ENCODE measurements at places on chromosomes 12 and 14.

DNA sequence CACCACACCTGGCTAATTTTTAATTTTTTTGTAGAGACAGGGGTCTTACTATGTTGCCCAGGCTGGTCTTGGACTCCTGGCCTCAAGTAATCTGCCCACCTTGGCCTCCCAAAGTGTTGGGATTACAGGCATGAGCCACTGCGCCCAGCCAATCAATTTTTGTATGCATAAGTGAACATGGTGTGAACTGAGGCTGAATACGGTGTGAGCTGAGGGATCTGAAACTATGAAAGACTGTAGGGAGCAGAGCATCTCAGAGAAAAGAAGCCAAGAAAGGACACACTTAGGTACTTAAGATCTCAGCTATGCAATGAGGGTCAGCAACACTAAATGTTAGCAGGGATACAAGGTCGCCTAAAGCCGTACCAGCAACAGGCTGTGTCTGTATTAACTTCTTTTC is 54.1 kb downstream of the KSR2 start:
- no peak for DNase-seq

- no peak for DNase-seq
Measured at GRCh38 chr14:61663312-61663979, 31.9 kb upstream of the HIF1A start.

- DNase-seq: no peak
Measured at GRCh38 chr12:131500564-131500963, 210.3 kb upstream of the SFSWAP start.

DNA sequence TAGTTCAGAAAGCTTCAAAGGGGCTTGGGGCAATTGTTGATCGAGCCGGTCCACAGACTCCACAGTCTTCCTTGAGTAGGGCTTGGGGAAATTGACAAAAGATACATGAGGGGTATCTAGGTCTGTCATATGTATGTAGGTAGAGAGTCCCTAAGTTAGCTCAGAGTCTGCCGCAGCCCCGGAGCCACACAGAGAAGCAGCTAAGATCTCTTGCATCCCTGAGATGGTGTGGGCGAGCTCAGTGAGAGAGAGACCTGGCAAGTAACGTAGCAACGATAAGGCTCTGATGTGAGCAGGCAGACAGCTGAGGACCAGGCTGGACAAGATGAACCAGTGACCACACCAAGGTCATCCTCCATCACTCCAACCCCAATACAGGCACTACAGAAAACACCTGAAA is 297.6 kb downstream of the TMEM132D start:
- DNase-seq: no peak

DNA sequence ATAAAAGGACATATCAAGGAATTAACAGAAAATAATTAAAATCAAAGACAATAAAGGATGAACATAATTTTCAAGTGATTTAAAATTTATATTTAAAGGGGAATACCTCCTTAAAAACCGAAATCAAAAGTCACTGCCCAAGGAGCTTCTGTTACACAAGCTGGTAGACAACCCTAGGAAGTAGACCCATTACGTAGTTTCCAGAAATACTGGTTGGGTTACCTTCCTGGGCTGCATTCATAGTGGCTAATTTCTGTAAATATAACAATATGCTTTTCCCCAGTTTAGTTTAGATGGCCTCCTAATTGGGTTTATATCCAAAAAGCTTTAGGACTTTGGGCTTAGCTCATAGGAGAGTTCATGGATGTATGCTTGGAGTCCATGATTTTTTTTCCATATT is 2.1 kb upstream of the EDDM3A start:
- DNase-seq: no peak

DNA sequence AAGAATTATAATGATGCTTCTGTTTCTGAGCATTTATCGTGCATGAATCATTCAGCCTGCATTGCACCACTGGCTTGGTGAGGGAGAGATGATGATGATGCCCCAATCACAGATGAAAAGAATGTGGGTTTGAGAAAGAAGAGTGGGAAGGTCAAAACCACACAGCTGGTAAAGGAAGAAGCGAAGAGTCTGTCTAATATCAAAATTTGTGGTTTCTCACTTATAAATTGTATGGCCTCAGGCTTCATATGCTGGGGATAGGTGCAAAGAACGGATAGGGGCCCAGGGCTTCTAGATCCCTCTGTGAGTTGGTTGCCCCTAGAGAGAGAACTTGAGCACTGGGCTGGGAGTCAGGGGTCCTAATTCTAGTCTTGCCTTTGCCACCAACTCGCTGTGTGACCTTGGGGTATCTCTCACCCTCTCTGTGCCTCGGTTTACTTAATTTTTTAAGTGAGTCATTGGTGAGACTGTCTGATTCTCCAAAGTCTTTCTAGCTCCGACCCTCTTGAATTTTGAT is 2.2 kb downstream of the OASL start:
- DNase-seq: no peak

DNA sequence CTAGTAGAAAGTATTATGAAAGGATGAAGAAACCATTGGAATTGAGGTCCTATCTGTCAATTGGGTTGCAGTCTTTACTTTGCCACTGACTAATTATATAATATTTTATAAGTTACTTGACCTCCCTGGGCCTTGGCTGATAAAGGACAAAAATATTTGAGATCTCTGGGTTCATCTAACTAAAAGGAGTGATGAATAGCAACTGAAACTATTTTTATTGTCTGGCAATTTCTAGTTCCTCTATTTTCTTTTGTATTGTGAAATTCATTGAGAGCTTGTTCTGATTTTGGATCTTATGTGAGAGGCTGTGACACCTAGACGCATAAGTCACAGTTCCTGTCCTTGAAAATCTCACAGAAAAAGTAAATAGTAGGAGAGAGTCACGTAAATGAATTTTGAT is 415.7 kb upstream of the ATP2B1 start:
- DNase-seq: no peak

- no peak for DNase-seq
Measured at GRCh38 chr14:93008381-93008780, 85.4 kb downstream of the CHGA start.

DNA sequence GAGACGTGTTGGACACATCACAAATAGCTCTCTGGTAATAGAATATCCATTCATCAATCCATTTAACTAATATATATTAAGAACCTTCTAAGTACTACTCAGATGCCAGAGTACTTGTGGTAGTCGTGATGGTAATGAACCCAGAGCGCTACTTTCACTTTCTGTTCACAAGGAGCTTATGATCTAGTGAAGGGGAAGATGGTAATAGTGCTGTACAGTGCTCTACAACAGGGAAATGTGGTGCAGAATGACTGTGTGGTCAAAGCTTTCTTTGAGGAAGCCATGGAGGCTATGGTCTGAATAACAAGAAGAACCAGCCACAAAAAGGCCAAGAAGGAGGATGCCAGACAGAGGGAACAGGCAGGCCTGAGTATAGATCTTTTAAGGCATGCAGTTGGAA is 212.0 kb downstream of the PTPRO start:
- no peak for DNase-seq

DNA sequence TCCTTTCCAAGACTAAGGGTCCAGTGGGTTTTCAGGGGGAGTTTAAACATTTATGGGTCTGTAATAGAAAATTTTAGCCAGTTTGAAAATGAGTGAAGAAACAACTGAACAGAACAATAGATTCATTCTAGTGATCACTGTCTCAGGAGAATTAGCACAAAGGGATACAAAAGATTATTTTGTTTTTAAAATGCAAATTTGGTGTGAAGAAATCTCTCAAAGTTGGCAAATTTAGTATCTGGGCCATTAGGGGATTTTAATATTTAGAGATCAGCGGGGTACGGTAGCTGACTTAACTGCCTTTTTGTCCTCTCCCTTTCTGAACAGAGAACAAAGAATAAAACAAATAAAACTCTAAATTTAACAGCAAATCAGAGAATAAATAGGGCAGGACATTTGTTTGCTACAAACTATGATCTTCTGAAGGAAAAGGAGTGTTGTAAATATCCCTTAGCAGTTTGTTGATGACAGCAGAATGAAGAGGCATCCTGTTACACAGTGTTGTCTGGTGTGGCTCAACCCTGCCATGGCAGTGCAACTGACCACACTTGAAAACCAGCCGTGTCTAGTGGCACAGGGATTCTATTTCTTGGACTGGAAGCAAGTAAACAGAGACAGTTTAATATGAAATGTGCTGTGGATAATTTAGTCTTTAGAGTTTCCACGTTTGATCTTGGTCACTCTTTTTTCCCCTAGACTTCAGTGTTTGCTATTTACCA is 46.3 kb upstream of the LRTM2 start:
- DNase-seq: no peak

DNA sequence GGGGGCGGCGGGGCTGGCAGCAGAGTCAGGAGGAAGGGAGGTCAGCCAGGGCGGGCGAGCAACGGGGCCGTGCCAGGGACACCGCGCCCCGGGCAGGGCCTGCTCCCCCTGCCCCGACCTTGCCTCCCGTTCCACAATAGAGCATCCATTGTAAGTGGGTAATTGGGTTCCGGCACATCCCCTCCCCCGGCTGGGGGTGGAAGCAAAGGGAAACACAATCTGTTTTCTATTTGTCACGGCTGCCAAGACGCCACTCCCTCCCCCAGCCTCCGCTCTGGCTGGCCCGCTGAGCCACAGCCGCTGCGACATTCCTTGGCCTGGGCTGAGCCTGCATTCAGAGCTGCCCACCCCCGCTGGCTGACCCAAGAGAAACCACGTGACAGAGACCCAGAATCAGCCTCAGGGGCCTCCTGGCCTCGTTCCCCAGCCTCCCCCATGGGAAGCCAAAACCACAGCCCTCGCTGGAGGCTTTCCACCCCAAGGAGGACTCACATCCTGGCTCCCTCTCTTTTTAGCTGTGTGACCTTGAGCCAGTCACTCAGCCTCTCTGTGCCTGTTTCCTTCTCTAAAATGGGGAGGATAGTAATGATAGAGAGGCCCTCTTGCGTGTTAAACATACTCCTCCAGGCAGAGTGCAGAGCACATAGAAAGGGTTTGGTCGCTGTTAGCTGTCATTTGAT is 117.6 kb downstream of the SCARB1 start:
- DNase-seq: peak; percentile 17

- DNase-seq: no peak
Measured at GRCh38 chr12:82225871-82226270, 132.3 kb downstream of the CCDC59 start.

DNA sequence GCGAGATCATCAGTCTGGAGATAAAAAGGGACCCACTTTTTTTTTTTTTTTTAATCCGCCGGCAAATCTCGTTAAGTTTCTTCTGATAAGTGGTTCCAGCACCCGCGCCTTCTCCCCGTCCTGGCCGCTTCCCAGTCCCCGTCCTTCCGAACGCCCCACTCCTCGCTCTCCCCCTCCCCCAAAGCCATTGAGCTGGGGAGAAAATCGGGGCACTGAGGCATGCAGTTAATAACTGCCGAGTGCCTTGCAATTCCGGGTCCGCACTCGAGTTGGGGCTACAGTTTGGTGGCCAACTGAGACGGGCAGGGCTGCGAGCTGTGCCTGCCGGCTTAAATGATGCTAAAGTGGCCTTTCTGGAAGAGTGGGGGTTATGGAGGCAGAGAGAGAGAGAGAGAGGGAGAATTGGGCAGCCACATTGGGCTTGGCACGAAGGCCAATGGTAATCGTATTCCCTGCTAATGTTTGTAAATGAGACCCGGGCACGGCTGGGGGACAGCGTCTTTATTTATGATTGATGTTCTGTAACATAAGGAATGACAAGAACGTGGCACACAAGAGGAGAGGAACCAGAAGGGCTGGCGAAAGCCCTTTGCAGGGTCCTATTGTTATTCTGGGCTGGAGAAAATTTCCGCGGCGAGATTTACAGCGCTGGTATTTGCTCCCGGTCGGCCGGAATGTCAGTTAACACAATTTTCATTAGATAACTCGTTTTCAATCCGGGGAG is 115.4 kb upstream of the MYL2 start:
- no peak for DNase-seq

DNA sequence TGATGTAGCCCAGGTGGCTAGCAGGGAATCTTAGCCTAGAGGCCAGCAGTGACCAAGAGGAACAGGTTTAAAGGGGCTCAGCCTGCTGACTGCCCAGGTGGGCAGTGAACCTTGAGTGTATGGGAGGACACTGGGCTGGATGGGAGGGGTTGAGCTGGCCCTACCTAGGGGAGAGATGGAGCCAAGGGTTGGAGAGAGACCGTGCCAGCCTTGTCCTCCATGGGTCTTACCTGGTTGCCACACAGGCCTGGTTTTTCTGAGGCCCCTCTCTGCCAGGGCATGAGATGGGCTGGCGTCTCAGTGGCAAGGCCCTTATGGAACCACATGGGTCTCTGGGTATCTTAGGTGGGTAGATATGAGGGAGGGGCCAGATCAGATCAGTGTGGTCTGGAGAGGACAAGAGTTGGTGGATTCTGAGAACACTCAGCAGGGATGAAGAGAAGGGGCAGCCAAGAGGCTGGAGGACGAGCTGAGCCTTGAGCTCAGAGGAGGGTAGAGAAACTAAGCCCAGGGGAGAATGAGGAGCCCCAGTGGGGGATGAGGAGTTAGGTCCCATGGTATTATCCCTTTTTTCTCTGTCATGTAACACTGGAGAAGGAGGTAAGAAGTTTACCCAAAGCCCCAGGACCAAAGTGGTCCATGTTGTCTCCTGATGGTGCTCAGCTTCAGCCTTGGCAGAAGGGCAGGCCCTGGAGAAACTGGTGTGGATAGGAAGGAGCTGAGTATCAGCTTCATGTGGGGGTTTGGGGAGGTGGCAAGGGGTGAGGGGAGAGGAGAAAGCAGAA is 3.7 kb downstream of the GZMB start:
- DNase-seq: no peak

- DNase-seq: no peak
Measured at GRCh38 chr12:18468246-18469075, 207.1 kb downstream of the PIK3C2G start.

- DNase-seq: no peak
Measured at GRCh38 chr14:90140956-90141316, 79.1 kb downstream of the KCNK13 start.

DNA sequence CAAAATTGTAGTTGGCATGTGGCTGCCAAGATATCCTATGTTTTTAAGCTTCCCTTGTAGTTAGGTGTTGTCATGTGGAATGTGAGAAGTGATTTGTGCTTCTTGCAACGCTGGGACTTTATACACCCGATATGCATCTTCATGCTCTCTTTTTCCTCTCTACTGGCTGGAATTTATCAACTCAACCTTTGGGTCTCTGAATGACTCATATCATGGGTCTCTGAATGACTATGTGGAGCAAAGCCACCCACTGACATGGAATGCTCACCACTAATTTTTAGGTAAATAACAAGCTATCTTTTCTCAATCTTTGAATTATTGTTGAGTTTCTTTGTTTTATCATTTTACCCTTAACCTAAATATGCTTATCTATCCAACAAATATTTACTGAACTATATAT is 144.6 kb downstream of the ATP23 start:
- no peak for DNase-seq

- DNase-seq: no peak
Measured at GRCh38 chr14:39474416-39474911, 42.2 kb upstream of the FBXO33 start.

- DNase-seq: no peak
Measured at GRCh38 chr12:510071-510825, 50.5 kb downstream of the B4GALNT3 start.

GRCh38 chr12:130696379-130697100 is 19.6 kb downstream of the RIMBP2 start:
- no peak for DNase-seq

GRCh38 chr12:46963977-46964971 is 115.1 kb upstream of the PCED1B start:
- DNase-seq: no peak

GRCh38 chr12:60616400-60616799 is 1020.6 kb downstream of the SLC16A7 start:
- DNase-seq: no peak

GRCh38 chr12:68113644-68114043 is 45.9 kb downstream of the IFNG start:
- DNase-seq: peak; percentile 37

Data from stimulated activated CD4-positive, alpha-beta T cell treated with anti-CD3 and anti-CD28 coated beads, Interleukin-12 subunit alpha, Interleukin-12 subunit beta, amount 100 ng/mL, for 4 hours (primary cell).